ENCODE measurements at places on chromosomes 16 and 17.

- no peak for DNase-seq
These were observed 10.9 kb upstream of the TMEM170A start for GRCh38 chr16:75475420-75475847.

DNA sequence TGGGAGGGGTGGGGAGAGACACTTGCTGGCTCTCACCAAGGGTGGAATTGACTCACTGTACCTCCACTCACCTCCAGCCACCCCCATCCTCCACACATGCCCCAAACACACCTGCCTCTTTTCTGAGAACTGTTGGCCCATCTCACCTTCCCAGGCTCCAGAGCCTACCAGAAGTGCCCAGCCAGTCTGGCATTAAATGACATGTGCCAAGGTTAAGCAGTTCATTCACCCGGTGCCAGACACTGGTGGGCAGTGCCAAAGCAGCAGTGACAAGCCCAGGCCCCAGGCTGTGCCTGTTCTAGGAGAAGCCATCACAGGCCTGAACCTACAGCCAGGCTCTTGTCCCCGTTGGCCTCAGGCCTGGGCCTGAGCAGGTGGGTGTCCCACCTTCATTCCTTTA is 11.2 kb downstream of the MVP start:
- DNase-seq, result no peak

DNA sequence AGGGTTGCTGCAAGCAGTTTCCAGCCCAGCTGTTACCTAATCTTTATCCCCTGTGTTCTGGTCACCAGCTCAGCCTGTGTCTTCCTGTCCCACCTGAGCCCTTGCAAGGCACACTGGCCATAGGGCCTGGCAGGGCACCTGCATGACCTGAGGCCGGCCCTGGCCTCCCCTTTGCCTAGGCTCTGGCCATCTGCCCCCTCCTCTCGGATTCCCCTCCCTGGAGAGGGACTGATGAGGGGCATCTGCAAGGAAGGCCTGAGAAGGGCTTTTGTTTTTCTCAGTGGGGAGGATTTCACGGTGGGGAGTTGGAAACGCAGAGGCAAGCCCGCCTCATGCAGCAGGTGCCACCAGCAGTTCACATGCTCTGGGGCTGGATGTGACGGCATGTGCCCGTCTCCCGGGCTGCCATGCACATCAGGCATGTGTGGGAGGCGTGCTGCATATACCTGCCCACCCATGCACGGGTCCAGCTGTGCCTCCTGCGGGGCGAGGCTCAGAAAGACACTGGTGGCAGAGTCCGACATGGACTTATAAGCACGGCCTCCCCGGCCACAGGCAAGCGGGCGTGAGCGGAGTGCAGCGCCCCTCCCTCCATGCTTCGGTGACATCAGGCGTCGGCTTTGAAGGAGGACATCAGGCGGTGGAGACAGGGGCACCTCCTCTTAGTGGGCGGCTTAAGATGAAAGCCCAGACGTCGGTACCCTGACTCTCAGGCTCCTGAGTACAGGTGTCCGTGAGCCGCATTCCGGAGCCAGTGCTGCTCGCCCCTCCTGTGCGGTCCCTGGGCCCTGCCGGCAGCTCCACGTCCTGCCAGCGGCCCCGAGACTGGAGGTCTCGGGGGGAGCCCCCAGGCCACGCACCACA is 16.5 kb downstream of the ASPSCR1 start:
- no peak for DNase-seq

DNA sequence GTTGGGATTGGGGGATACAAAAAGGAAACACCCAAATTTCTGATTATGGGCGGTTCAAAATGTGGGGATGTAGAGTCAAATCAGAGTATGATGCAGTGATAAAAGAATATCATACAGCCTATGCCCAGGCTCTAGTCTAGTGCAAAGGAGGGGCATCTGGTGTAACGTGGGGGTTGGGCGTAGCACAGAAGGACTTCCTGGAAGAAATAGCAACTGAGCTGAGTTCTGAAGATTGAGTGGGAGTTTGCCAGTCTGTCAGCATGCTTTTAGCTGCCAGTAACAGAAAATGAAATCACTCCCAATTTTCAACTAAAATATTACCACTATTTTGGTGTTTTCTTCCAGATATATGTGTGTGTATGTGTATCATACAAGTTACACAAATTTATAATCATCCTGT is 196.9 kb downstream of the SPECC1 start:
- no peak for DNase-seq

DNA sequence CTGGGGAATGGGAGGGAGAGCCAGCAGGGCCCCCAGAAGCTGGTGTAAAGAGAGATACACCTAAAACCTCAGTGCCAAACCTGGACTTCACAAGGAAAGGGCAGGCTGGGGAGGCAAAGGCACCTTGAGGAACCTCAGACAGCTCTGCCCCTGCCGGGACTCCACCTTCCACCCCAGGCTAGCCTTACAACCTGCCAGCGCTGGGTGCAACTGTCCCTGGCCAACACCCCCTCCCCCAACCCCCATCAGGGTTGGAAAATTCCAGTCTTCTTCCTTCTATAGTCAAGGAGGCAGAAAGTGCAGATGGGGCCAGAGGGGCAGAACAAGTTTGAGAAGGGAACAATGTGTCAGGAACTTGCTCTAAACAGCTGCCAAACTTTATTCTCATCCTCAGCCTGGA is 2.2 kb downstream of the YBX2 start:
- DNase-seq, result no peak

- DNase-seq, result no peak
These were observed 54.6 kb downstream of the STX8 start for GRCh38 chr17:9521062-9521461.

- DNase-seq, result no peak
These were observed 7.2 kb downstream of the PDK2 start for GRCh38 chr17:50102164-50102991.

- DNase-seq, result no peak
These were observed 925.4 kb downstream of the CDH11 start for GRCh38 chr16:64196444-64196843.

- DNase-seq, result no peak
These were observed 282.4 kb downstream of the ABCC12 start for GRCh38 chr16:47873434-47873833.

DNA sequence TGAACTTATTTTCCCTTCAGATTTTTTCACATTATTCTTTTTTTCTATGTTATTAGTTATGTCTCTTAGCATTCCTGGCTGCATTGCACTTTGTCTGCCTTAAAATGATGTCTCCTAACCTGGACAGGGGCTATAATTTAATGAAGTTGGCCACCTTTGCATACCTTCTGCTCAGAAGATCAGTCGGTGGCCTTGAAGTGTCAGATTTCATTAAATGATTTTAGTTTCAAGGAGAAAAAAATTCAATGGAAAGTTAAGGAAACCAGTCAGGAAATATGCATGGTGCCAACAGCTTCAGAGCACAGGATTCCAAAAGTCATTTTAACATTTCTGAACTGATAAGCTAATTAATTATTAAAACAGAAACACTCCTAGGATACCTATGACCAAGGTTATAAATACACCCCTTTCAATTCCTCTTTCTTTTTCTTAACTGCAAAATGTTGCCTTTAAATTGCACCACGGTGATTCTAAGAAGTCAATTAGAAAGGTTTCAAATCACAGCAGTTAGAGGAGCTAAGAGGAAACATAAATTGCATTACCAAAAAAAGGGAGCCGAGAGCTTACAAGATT is 533.4 kb downstream of the KCNJ2 start:
- DNase-seq, result no peak

DNA sequence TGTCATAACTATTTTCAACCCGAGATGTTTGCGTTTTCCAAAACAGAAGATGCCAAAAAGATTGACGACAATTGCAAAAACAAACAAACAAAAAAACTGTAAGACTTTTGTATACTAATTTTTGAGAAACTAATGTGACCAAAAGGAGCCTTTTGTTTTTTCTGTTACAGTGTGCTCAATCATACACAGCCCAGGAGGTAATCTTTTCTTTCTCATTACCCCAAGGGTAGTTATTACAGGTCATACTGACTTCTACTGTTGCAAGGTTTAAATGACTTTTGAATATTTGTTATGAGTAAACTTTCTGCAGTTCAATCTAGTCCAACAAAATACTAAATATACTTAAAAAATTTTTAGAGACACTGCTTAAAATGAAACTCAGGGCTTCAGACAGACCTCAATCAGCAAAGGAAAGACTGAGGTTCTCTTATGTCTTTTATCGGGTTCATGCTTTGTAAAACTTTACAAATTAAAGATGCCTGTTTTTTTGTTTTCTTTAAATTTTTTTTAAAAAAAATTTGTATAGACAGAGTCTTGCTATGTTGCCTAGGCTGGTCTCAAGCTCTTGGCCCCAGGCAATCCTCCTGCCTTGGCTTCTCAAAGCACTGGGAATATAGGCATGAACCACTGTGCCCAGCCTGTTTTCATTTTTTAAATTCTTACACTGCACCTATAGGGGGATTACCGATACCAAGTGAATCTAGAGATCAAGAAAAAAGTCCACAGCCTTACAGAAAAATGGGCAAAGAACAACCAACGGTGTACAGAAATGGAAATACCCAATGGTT is 47.6 kb downstream of the SPOP start:
- DNase-seq, result no peak

DNA sequence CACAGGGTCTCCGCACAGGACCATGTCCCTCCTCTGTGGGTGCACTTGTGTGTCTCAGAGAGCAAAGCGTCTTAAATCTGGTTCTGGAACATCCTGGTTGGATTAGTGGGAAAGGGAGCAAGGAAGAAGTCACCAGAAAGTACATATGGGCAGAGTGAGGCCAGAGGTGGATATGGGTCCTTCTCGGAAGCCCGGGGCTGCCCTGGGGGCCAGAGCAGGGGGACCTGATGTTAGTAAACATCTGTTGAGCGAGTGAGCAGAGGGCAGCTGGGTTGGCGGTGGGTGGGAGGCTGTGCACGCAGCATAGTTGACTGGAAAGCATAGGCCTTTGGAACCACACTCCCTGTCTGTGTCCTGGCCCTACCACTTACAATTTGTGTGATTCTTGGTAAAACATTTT is 22.7 kb downstream of the UNC13D start:
- no peak for DNase-seq

GRCh38 chr16:78744796-78745107 is 645.3 kb downstream of the WWOX start:
- no peak for DNase-seq

DNA sequence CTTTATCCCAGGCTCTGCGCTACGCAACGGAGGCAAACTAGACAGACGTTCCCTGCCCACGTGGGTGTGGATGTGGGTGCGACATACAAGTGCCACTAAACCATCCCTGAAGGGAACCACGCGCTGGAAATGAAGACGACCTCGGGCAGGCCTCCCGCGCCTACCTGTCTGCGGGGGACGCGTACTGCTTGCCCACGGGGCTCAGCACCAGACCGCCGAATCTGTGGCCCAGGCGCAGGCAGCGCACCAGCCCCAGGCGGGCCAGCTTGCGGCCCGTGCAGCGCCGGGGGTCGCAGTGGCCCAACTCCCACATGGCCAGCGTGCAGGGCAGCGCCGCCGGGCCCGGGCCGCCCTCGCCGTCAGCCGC is 480 bp downstream of the TSR3 start:
- DNase-seq, result no peak

- no peak for DNase-seq
These were observed 4.7 kb upstream of the RBBP6 start for GRCh38 chr16:24534620-24535019.

DNA sequence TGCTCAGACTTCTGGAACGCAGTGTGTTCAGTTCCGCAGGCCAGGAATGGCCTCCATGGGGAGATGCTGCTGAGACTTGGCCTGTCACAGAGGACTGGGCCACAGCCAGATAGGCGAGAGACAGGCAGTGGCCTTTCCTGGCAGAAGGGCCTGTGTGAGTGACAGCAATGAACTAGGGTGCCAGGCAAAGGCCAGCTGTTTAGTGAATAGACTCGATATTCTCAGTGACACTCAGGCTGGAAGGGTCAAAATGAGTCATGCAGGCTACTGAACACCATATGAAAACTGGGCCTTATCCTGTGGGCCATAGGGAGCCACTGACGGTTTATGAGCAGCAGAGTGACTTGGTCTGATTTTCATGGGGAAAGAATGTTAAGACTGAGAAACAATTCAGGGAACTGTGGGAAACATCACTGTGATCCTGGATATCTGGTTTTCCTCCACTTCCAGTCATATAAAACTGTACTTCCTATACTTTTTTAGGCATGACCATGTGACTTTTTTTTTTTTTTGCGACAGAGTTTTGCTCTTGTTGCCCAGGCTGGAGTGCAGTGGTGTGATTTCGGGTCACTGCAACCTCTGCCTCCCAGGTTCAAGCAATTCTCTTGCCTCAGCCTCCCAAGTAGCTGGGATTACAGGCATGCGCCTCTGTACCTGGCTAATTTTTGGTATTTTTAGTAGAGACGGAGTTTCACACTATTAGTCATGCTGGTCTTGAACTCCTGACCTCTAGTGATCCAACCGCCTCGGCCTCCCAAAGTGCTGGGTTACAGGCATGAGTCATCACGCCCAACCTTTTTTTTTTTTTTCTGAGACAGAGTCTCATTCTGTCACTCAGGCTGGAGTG is 5.2 kb upstream of the NUBP1 start:
- peak; percentile 44 for DNase-seq

- DNase-seq, result no peak
These were observed 36.2 kb downstream of the MPHOSPH6 start for GRCh38 chr16:82133798-82134197.

DNA sequence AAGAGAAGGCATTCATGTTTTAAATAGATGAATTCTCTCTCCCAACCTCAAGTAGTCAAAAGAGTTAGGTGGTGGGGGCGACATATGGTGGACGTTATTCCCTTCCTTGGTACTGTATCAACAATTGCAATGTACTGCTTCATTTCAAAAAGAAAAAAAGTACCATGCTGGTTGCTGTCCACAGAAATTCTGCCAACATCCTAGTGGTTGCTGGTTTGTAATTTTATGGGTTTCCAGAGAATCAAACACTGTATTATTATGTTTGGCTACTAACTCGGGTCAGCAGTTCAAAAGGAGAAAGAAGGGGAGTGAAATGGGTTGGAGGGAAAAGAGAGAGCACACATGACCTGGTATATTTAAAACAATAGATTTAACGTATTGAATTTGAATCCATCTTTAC is 61.1 kb upstream of the KCNJ16 start:
- DNase-seq, result no peak

GRCh38 chr16:58727028-58727781 is 6.9 kb downstream of the GOT2 start:
- DNase-seq, result no peak

- no peak for DNase-seq
These were observed 91.0 kb downstream of the WSCD1 start for GRCh38 chr17:6160911-6161855.

- DNase-seq, result no peak
These were observed 23.1 kb downstream of the ATP2C2 start for GRCh38 chr16:84391151-84392030.

DNA sequence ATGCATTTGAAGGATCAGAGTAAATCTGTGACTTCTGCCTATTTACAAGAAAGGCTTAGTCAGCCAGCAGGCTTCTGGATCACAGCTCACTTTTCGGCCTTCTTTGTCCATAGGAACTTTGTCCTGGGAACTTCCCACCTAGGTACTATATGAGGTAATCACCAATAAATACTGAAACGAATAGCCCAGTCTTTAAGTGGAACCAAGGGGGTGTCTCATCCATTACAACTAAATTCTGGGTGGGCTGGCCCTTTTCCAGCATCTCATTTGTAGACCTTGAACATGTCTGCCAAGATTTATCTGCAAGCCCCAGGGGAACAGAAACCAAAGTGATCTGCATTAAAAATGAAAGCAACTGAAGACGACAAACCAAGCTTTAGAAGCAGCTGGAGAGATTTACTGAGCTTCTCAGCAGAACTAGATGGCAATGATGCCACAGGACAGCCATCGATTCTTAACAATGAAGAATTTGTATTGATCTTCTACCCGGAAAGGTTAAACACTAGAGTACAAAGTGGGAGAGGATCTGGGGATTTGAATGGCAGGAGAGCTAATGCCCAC is 55.5 kb downstream of the SNX11 start:
- peak; percentile 27 for DNase-seq

GRCh38 chr17:60049936-60050335 is 28.8 kb downstream of the HEATR6 start:
- no peak for DNase-seq
